ENCODE measurements at places on chromosomes 13 and 19. TPM values are rescaled to one million over a fixed set of nuclear protein-coding genes. Genes with fewer than 3 reads are reported as not detected.

DNA sequence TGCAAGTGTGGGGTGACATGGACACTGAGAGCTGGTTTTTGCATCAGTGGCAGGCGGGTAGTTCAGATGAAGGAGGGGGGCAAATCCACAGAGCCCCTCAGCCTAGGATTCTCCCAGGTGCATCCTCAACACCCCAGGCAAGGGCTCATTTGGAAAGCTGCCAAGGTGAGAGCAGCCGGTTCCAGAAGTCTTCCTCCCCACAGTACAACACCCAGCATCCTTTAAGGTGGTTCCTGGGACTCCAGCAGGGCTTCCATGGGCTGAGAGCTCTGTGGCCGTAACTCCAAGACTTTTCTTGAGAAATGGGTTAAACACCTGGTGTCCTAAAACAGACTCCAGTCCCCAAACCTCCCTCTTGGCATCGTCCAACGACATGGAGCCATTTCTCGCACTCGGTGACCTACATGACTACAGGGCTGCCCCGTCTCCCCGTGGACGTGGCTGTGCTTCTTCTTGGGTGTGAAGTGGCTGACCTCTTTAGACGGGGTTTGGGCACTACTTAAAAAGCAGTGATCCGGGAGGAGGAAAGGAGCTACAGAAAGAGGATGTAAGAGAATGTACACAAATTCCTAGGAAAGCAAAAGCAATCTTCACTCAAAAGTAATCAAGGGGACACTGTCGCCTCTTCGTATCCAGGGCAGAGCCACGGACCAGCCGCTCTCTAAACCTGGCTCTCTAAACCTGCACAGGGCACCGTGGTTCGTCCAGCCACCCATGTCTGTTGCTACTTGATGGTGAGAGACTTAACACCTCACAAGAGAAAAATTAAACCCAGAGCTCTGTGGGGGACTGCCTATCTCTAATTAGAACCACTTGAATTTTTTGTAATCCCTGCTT lies 25.5 kb downstream of the RANBP3 start:
- no peak for DNase-seq

GRCh38 chr19:17393002-17393401 lies 994 bp downstream of the CCDC194 start:
- no peak for DNase-seq

DNA sequence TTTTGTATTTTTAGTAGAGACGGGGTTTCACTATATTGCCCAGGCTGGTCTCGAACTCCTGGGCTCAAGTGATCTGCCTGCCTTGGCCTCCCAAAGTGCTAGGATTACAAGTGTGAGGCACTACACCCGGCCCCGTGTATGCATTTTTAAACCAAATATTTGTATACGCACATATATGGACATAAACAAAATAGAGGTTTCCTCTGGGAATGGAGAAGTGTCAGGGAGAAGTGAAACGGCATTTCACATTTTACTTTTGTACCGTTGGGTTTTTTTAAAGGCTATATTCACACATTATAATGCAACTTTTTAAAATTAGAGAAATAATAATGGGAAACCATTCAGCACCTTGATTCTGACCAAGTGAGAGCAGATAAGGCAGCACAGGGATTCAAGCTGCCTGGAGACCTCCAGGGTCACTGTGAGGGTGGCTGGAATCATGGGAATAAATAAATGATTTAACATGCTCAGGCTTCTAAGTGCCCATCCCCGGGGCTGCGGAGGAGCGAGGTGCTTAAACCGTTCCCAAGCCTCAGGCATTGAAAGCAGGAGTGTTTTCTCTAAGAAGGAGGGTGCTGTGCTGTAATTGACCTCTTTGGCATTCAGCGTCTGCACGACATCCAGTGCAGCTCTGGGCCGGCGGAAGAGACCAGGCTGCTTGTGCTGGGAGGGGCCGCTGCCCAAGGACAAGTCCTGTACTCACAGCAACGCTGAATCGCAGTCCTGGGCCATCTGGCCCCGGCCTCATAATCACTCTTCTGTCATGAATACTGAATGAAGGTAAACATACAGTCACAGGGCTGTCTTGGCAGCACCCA lies 24.7 kb downstream of the GPR42 start:
- no peak for DNase-seq

DNA sequence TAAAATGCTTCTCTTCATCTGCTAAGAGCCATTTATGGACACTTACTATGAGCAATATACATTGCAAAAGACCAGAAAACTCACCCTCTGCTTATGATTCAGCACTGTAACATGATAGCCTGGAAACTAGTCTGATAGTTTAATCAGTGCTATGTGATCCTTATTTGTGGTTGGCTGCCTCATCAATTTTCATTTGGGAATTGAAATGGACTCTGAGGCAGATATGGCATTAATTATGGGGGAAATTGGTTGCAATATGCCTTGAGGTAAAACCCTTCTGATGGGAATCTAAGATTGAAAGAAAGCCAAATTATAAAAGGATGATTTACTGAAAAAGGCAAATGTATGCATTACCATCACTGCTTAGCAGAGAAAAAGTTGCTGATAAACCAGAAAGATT lies 33.5 kb downstream of the FAM216B start:
- DNase-seq: no peak

The URAD gene
- total RNA-seq: not detected

The NEK5 gene
- total RNA-seq: not detected

The ATP8A2 gene
- 3.5 TPM for total RNA-seq
